ENCODE measurements at places on chromosomes 3 and 15. TPM values are rescaled to one million over a fixed set of nuclear protein-coding genes. Genes with fewer than 3 reads are reported as not detected.

Gene TRIM42
- not detected for total RNA-seq

Gene CD200
- 42.0 TPM for total RNA-seq

Gene CLDN1
- total RNA-seq = 0.32 TPM

Gene OR5H14
- total RNA-seq = not detected

Gene SPINK8
- not detected for total RNA-seq

Gene NR1I2
- total RNA-seq = not detected

Gene HTR3E
- total RNA-seq = not detected

Gene SPATA12
- total RNA-seq = not detected

Gene GADL1
- not detected for total RNA-seq

Gene INKA1
- total RNA-seq = 3.6 TPM

Gene EXD1
- total RNA-seq = not detected

Gene ACTC1
- total RNA-seq = not detected

Gene CAMP
- 4.4 TPM for total RNA-seq

Gene CCDC50
- total RNA-seq = 156 TPM

Gene C2CD4A
- total RNA-seq = 7.9 TPM

Gene SCN11A
- not detected for total RNA-seq

Gene ZFYVE19
- 11.2 TPM for total RNA-seq

Gene CFAP91
- total RNA-seq = not detected

Gene SYNM
- 1.6 TPM for total RNA-seq

Gene DAZL
- not detected for total RNA-seq

Gene DNAH12
- not detected for total RNA-seq

Gene P3H2
- total RNA-seq = 13.9 TPM

Gene CMTM6
- 75.3 TPM for total RNA-seq

Gene ZNF106
- 24.2 TPM for total RNA-seq

Gene ZNF80
- not detected for total RNA-seq

Gene FRMD4B
- total RNA-seq = 0.90 TPM

Gene WDR6
- total RNA-seq = 63.9 TPM

Gene CCR2
- total RNA-seq = not detected

Gene PLA2G4D
- total RNA-seq = not detected

Gene DNAJA4
- 2.9 TPM for total RNA-seq

Gene SCAANT1
- not detected for total RNA-seq

Gene CAPN3
- 2.3 TPM for total RNA-seq

Gene DYNLT2B
- 4.7 TPM for total RNA-seq

Gene BNIP2
- 90.1 TPM for total RNA-seq

Gene SSR3
- 209 TPM for total RNA-seq

Gene PLA2G4E
- not detected for total RNA-seq

Gene GMPS
- total RNA-seq = 50.7 TPM

Gene PLSCR5
- not detected for total RNA-seq

Gene GUCA1C
- total RNA-seq = not detected

Gene SPINT1
- 0.81 TPM for total RNA-seq
